ENCODE measurements at places on chromosomes 11 and 22.

GRCh38 chr11:90699791-90700400 is 477.0 kb upstream of the CHORDC1 start:
- DNase-seq: no peak

- no peak for DNase-seq
Observed at GRCh38 chr22:23836281-23836680, 2.5 kb downstream of the DERL3 start.

GRCh38 chr11:112581747-112582146 is 321.1 kb upstream of the PLET1 start:
- DNase-seq: no peak

DNA sequence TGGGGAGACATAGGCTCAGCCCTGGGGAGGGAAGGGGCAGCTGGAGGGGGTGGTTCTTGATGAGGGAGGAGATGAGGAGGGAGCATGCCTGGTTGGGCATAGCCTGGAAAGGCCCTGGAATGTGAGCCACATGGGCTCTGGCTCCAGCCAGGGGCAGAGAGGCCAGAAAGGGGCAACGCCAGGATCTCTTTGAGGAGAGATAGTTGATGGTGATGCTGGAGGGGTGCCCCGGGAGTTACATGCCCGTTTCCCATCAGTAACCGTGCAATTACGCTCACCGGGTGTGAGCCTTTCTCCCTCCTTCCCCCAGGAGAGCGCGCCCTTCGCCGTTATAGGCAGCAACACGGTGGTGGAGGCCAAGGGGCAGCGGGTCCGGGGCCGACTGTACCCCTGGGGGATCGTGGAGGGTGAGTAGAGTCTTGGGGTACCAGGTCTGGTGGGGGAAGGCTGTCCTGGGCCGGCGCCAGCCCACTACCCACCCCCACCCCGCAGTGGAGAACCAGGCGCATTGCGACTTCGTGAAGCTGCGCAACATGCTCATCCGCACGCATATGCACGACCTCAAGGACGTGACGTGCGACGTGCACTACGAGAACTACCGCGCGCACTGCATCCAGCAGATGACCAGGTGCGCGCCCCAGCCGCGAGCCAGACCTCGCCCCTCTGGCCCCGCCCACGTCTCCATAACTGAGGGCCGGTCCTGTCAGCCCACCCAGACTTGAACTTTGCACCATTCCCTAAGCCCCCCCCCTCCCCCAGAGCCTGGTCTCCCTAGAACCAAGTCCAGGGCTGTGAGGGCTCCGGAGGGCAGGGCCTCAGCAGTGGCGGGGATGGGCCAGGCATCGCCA is 1.8 kb upstream of the GP1BB start:
- DNase-seq: no peak

DNA sequence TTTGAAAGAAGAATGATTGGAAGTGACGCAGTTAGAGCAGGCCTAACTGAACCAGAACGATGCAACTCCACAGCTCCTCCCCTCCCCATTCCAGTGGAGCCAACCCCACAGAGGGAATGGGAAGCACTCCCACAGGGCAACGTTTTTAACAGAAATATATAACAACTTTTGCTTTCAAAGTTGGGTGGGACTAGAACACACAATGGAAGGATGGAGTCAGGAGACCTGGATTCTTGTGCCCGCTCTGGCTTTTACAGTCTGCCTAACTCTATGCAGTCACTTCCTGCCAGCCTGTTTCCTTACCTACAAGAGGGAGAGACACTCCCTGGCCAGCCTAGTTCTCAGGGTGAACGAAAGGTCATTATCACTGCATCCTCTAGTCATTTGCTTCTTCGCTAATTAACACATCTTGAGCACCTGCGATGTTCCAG is 75.5 kb downstream of the PACSIN2 start:
- DNase-seq: no peak

DNA sequence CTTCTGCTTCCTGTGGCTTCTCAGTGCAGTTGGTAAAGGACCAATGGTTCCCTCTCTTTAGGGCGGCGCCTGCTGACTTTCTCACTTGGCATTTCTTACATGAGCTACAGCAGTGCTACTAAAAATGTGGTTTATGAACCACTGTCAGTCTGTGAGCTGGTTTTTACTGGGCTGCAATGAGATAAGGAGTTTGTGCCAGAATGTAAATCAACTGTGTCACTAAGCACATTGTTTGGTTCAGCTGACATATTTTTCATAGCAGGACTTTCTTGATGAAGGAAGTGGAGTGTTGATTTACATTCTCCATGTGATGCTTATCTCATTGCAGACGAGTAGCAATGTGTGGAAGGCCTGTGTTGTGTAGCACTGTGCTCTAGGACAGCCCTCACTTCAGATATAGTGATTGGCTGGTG is 463.3 kb downstream of the SOX6 start:
- no peak for DNase-seq

DNA sequence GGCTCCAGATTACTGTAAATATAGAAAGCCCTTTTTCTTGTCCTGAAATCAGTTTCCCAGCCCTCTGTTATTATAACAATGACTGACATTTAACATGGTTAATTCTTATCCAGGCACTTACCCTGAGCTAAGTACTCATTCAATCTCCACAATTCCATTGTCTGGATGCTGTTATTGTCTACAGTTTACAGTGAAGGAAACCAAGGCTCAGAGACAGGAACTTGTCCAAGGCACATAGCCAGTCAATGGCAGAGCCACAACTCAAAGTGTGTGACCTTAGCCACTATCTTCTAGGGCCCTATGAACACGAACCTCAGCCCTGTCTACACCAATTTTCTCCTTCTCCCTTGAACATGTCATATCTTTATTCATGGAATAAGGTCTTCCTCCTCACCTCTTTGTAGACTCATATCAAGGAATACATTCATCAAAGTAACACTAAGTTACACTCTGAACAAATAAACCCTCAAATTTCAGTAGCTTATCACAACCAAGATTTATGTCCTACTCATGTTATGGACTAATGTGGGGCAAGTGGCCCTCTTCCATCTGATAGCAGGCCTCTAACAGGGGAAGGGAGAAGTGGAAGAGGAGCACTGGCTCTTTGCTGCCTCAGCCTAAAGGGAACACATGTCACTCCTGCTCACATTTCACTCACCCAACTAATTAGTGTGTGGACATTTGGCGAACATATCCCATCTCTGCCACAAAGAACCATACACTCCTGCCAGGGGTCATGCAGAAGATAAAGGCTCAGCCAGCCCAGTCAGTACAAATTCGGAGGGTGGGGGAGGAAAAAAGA is 39.3 kb upstream of the APLNR start:
- DNase-seq: no peak

DNA sequence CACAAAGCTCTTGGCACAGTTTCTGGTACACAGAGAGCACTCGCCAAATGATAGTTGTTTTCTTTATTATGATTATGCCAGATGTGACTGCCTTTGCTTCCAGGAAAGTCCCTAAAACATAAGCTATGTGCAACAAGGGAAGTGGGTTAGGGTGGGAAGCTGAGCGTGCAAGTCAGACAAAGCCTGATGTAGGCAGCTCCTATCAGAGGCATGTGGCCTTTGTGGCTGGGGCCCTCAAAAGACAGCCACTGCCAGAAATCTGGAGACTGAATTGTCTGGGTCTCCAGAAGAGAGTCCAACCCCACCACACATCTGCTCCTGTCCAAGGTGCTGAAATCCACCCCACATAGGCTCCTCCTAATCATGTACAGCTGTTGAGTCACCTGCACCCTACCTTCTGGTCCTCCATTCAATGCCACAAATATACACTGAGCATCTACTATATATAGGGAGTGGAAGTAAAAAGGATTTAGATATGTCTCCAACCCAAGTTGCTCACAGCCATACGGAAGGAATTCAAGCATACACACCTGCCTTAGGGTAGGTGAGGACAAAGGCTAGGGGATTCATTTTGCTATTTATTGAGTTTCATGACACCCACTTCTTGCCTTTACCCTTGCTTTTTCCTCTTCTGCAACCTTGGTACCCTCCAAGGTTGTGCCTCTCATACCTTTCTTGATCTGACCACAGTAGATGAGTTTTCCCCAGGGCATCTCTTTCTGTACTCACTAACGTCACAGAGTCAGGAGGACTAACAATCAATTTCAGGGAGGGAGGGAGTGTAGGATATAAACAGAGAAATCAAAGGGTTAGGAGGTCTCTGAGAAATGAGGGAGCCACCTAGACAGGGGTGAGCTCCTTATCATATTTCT is 12.4 kb downstream of the SEC14L3 start:
- no peak for DNase-seq

Measured in stimulated activated CD4-positive, alpha-beta T cell treated with anti-CD3 and anti-CD28 coated beads, TNF-alpha, amount 100 ng/mL, for 24 hours (primary cell).